Endothelial cell of umbilical vein (primary cell): ENCODE measurements at places on chromosomes 6 and 20. TPM values are rescaled to one million over a fixed set of nuclear protein-coding genes. Genes with fewer than 3 reads are reported as not detected.
A peak's percentile ranks its signal among the peaks of the same experiment; 100 is the strongest.

Gene TUBB1
- 0.02 and 0.04 TPM in 2 replicates for polyA plus RNA-seq

GRCh38 chr6:143260857-143261256 lies 189.6 kb downstream of the ADAT2 start:
- H3K4me1 ChIP-seq = no peaks in the 10 kb centered on the region
- no peak overlapping the region for H3K4me3 ChIP-seq
- H3K27ac ChIP-seq = no peak overlapping the region
- no peaks in the 10 kb centered on the region for H3K36me3 ChIP-seq
- H3K27me3 ChIP-seq = no peaks in the 10 kb centered on the region

- no peaks in the 10 kb centered on the region for H3K27me3 ChIP-seq
- no peak overlapping the region for H3K4me3 ChIP-seq
- no peak overlapping the region for H3K27ac ChIP-seq
- peaks cover 3% of the 10 kb centered on the region for H3K36me3 ChIP-seq
- no peaks in the 10 kb centered on the region for H3K4me1 ChIP-seq
Measured at GRCh38 chr6:499617-500016, 108.1 kb downstream of the IRF4 start.

Gene THBS2
- polyA plus RNA-seq = 0.08 TPM in 2 replicates

DNA sequence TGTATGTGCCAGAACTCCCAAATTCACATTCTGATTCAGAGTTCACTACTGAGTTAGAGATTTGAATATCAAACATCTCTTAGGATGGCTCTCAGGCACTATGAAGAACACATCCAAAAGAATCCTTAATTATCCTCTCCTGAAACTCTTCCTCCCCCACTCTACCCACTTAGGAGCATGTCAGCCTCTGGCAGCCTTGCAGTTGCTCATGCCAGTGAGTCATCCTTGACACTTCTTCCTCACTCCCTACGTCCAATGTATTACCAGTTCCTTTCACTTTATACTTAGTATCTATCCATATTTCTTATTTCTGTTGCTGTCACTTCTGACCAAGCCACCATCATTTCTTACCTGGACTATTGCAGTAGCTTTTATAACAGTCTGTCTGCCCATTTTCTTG lies 192.0 kb upstream of the IMPG1 start:
- no peaks in the 10 kb centered on the region for H3K36me3 ChIP-seq
- no peak overlapping the region for H3K4me3 ChIP-seq
- H3K4me1 ChIP-seq = no peaks in the 10 kb centered on the region

GRCh38 chr20:24809606-24810005 lies 139.5 kb upstream of the CST7 start:
- no peaks in the 10 kb centered on the region for H3K27me3 ChIP-seq
- no peak for DNase-seq
- H3K4me3 ChIP-seq = no peak overlapping the region
- no peaks in the 10 kb centered on the region for H3K36me3 ChIP-seq

DNA sequence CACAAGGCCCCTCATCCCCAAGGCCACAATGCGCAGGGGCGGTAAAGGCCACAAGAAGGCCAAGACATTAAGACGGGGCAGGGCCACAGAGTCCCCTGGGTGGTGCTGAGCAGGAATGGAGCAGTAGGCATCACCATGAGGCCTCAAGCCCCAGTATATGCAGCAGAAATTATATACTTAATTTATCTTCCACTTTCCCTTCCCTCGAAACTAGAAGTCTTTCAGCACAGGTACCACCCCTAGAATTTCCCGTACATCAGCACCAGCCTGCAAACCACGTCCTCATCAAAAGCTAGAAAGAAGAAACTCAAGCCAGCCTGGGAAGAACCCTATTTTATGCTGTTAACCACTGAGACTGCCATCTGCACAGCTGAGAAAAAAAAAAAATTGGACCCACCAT lies 89.4 kb downstream of the PLG start:
- no peaks in the 10 kb centered on the region for H3K27me3 ChIP-seq
- H3K4me1 ChIP-seq = no peaks in the 10 kb centered on the region
- H3K36me3 ChIP-seq = no peaks in the 10 kb centered on the region

DNA sequence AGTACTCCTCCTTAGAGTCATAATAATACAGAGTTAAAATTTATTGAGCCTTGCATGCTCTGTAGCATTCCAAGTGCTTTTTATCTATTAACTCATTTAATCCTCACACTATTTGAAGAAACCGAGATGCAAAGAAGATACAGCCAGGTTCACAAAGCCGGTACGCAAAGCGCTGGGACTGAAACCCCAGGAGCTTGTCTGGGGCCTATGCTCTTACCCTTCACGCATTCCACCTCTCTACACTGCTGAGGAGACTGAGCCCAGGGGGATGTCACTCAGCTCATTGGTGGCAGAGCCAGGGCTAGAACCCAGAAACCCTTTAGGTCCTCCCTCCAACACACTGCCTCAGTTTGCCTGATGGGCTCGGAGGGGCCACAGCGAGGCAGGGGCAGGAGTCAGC lies 19.7 kb upstream of the MRPS18A start:
- H3K27ac ChIP-seq = peak overlapping the region; percentile 72
- no peaks in the 10 kb centered on the region for H3K36me3 ChIP-seq
- no peaks in the 10 kb centered on the region for H3K27me3 ChIP-seq
- no peak overlapping the region for H3K4me3 ChIP-seq

Gene SIRPA
- polyA plus RNA-seq = 29.4 and 29.9 TPM in 2 replicates

DNA sequence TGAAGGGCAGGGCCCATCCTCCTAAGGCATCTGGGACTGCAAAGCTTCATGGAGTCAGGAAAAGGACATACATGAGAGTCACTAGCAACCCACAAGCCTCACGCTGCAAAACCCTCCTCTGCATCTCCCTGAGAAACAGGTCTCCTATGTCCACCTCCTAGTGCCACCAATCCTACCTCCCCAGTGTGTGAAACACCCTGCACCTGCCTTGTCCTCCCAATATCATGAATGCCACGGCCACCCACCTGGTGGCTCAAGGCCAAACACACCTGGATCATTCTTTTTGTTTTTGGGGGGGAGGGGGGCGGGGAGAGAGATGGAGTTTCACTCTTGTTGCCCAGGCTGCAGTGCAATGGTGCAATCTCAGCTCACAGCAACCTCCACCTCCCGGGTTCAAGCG lies 90.5 kb downstream of the ZMYND8 start:
- no peak overlapping the region for H3K27ac ChIP-seq
- no peak overlapping the region for H3K4me3 ChIP-seq
- peaks cover 46% of the 10 kb centered on the region for H3K36me3 ChIP-seq
- DNase-seq = no peak
